Cardiac fibroblast (primary cell): ENCODE measurements at places on chromosomes 4 and X.

- no peak for DNase-seq
Measured at GRCh38 chr4:87624698-87625097, 16.4 kb downstream of the DSPP start.

GRCh38 chr4:76801621-76802235 is 96.2 kb downstream of the SOWAHB start:
- DNase-seq: no peak

DNA sequence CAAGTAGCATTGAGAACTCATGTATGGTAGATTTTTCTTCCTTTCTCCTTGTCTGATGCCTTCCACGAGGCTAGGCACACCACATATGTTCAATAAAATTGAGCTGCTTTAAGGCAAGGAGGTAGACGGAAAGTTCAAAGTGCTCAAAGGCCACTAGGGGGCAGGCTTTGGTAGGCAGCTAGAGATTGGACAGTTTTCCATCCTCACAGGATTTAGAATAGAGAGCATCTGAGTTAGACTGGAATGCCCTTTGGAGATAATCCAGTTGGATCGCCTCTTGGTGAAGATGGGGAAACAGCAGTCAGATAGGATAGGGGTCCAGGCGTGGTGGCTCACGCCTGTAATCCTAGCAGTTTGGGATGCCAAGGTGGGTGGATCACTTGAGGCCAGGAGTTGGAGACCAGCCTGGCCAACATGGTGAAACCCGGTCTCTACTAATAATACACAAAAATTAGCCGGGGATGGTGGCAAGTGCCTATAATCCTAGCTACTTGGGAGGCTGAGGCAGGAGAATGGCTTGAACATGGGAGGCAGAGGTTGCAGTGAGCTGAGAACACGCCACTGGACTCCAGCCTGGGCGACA is 30.4 kb downstream of the ELF4 start:
- DNase-seq: peak; percentile 77

DNA sequence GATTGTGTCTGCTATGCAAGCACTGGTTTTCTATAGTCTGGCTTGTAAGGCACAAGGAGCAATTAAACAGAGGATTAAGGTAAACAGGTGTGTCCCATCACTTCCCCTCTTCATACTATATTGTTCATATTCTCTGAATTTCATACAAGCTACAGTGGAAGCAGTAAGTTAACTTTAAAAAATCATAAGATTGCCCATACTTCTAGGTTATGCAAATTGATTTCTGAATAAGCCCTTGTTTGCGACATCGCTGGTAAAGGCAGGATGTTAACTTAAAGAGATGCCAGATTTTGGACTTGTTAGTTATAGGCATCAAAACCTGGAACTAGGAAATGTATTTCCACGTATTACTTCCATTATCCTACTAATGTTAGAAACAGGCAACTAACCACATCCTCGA is 1.0 kb upstream of the TMEM131L start:
- peak; percentile 22 for DNase-seq

- DNase-seq: no peak
Measured at GRCh38 chr4:160136021-160136420, 1033.1 kb downstream of the RAPGEF2 start.

- peak; percentile 86 for DNase-seq
Measured at GRCh38 chrX:31508338-31508737, 436.5 kb upstream of the FTHL17 start.

GRCh38 chr4:16027626-16028025 is 56.2 kb downstream of the PROM1 start:
- no peak for DNase-seq

DNA sequence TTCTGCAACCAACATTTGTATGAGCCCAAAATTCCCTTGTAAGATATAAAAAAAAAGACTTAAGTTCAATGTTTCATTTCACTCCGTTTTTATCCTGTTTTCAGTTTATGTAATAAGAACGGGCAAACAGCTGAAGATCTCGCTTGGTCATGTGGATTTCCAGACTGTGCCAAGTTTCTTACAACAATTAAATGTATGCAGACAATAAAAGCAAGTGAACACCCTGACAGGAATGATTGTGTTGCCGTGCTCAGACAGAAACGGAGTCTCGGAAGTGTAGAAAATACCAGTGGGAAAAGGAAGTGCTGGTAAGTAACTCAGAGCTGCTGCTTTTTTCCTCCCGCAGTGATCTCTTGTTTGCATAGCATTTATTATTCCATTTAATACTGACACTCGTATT is 2.8 kb downstream of the ANKRD37 start:
- DNase-seq: no peak

- DNase-seq: no peak
Measured at GRCh38 chr4:143109376-143109775, 75.3 kb upstream of the USP38 start.

DNA sequence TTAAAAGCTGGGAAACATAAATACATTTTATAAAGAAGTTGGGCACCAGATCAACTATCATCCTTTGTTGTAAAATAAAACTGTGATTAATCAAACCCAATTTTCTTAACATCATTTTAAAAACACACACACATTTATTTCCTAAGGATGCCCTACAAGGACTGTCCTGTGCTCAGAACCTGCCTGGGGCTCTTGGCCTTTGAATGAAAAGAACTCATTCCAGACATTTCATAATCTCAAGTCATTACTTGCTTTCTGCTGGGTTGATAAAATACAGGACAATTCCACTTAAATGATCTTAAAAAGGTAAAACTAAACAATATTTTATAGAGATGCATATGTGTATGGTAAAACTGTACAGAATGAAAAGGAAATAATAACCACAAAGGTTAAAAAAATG is 2.8 kb downstream of the SH3D19 start:
- no peak for DNase-seq

DNA sequence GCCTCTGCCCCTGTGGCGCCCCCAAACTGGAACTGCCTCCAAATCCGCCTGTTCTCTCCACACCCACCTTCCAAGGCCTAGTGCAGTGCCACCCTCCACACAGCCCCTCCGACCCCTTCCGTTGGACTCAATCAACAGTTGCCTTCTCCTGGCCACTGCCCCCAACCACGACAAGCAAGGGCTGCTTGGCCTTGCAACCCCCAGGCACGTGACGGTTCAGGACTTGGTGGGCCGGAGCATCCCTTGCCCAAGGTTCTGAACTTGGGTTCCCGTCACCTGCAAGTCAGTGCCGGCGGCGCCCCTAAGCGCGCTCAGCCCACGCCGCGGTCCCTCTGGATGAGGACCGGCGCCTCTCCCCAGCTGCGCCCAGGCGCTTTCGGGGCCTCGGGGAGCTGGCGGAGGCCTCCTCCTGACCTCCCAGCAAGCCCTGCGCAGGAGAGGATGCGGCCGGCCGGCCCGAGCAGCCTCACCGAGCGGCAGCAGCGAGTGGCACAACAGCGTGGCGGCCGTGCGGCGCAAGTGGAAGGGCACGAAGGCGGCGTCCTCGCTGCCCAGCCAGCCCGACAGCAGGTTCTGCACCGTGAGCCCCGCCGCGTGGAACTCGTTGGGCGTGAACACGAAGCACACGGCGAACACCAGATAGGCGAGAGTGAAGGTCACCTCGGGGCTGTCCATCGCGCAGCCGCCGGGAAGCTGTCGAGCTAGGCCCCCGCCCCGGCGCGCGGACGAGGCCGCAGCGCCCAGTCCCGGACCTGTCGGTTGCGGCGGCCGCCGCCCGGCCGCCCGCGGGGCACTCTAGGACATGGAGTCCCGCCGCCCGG is 750 bp downstream of the TMEM129 start:
- DNase-seq: peak; percentile 49

DNA sequence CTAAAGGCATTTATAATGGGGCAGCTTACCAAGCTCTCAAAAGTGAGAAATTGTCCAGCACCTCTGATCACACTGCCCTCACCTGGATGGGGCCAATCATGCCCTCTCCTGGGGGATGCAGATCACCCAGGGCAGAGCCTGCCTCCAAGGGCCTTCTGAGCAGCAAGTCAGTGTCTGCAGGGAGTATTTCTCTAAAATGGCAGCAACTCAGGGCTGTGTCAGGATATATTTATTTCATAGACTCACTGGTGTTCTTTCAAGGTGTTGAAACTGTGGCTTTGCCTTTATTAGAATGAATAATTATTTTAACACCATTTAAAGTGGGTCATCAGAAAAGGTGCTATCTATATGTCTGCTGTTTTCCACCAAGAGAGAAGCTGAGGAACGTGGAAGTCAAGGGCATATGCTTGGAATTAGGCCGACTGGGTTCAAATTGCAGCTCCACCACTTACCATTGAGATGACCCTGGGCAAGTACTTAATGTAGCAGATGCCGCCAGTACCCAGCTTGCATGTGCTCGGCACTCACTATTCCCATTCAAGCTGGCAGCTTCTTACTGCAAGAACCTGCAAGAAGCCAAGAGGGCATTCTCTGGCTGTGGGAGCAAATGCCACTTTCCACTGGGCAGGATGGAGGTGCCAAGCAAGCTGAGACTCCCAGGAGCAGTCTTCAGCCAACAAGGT is 590.0 kb downstream of the BCOR start:
- DNase-seq: no peak

GRCh38 chrX:4240541-4241194 is 527.2 kb upstream of the PRKX start:
- no peak for DNase-seq

GRCh38 chr4:37528166-37528885 is 157.8 kb downstream of the RELL1 start:
- DNase-seq: no peak

DNA sequence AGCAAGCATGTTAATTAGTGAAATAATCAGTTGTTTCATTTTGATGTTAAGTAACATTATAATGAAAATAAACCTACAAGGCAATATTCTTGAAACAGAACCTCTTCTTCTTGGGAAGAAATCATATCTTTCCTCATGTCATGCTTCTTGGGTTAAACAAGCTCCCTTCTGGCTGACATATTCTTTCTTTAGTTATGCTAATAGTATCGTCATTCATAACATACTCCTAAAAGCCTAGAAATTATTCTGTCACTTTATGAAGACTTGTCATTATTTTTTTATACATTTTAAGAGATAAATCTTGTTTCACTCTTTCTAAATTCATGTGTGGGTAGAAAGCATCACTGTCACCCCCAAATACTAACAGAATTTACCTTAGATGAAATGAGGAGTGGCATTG is 1047.0 kb upstream of the GRID2 start:
- DNase-seq: no peak

DNA sequence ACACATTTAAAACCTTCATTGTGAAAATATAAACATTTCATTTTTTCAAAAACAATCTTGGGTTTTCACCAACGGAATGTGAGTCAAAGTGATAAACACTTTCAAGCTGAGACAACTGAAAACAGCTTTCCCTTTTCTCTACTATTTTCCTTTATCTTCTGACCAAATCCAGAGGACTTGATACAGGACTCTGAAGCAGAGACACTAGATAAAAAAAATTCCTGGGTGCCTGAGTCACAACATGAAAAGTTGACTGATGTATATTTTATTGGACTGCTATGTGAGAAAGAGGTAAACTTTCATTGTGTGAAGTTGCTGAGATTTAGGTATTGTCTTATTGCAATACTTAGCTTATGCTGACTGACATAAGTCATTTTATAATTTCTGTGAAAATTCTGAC is 411.2 kb downstream of the SPOCK3 start:
- no peak for DNase-seq

DNA sequence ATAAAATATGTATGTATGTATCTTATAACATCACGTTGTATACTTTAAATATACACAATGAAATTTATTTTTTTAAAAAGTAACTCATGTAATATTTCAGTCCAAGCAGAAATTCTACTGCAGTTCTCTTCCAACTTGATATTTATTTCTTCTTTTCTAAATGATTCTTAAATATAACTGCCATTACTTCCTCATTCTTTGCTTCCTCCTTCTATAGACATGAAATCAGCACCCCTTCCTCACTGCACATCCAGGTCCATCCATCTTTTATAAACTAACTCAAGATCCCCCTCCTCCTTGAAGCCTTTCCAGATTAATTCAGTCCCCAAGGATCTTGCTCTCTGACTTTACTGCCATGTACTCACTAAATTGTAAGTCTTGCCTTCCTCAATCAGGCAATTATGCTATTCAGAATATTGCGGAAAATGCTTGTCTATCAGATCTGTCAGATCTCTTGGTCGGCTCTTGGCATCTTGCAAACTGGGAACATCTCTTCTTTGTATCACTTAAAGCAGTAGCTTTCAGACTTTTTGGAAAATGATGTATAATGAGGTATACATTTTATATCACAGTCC is 3.7 kb downstream of the GPRIN3 start:
- DNase-seq: no peak

GRCh38 chr4:3342182-3342854 is 49.5 kb downstream of the RGS12 start:
- peak; percentile 54 for DNase-seq

DNA sequence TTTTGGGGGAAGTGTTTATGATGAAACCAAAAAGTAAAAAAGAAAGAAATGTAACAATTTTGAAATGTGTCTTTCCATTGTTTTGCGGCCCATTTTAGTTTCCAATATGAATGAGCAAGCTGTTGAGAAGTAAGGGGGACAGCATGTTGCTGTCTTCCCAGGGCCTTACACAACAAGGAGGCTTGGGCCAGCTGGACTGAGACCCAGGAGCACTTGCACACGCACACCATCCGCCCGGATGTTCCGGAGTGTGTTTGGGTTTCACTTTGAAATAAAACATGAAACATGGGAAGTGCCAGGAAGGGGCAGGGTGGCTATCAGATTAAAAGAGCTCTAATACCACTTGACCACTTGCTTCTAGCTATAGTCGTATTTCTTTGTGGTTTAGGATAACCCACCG is 144.4 kb downstream of the NHS start:
- peak; percentile 54 for DNase-seq

GRCh38 chrX:2320580-2321327 is 180.0 kb downstream of the DHRSX start:
- DNase-seq: peak; percentile 46

GRCh38 chr4:68630371-68630770 is 40.1 kb downstream of the UGT2B15 start:
- no peak for DNase-seq

GRCh38 chr4:143882892-143883291 is 22.5 kb downstream of the GYPE start:
- no peak for DNase-seq

- no peak for DNase-seq
Measured at GRCh38 chrX:48683411-48683982, at the start of gene WAS. TSS of gene WAS (plus strand) at chrX:48683799. CDS start at chrX:48683854, 55 bp downstream.

DNA sequence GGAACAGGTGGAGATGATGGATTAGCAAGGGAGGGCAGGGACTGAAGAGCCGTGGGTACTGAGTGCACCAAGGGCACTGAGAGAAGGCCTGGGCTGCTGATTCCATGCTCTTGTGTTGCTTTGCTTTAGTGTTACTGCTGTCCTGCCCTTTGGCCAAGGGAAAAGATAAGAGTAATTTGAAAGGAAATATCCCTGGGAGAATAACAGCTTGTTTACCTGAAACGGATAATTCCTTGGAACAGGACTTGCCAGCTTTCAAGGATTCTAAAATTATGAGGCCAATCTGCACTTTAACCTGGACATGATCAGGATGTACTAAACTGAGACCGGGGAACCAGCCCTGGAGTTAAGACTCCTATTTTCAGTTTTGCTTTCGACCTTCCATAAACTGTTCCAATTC is 20.4 kb downstream of the FAM9C start:
- DNase-seq: no peak

DNA sequence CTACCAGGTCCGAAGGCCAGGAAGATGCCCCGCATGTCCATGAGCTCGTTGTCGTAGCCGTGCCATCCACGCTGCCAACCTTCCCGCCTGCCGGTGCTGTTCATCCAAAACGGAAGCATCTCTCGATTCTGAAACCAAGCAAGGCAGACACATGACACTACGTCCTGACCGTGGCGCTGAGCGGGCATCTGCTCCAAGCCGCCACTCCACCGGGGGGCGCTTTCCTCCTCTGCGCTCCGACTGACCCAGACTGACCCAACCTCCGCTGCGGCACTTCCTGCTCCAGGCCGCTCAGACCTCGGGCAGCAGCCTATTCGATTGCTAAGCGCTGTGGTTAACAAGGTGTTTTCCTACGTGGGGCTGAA is 120.5 kb downstream of the ENPP6 start:
- no peak for DNase-seq
